OCI-LY7 (cell line): ENCODE measurements at places on chromosomes 5 and 9.

DNA sequence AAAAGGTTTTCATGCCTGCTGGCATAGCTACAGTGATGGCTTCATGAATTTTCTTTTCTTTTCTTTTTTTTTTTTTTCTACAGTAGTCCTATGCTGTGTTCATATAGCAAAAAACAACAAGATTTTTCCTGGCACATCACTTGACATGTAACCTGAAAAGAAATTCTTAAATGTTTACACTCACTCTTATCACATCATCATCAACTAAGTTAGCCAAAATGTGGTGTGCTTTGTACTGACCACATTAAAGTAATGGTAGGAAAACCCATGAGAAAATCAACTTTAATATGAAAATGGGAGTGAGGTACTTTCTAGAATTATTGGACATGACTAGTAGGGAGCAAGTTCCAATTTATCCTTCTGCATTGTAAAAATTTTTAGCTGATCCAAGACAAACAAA, 146.7 kb downstream of the SSBP2 start:
- no peak for DNase-seq

- DNase-seq, result no peak
These were observed 280.2 kb downstream of the CDK5RAP2 start for GRCh38 chr9:120299785-120300184.

GRCh38 chr5:14036947-14037346, 92.5 kb upstream of the DNAH5 start:
- no peak for DNase-seq

DNA sequence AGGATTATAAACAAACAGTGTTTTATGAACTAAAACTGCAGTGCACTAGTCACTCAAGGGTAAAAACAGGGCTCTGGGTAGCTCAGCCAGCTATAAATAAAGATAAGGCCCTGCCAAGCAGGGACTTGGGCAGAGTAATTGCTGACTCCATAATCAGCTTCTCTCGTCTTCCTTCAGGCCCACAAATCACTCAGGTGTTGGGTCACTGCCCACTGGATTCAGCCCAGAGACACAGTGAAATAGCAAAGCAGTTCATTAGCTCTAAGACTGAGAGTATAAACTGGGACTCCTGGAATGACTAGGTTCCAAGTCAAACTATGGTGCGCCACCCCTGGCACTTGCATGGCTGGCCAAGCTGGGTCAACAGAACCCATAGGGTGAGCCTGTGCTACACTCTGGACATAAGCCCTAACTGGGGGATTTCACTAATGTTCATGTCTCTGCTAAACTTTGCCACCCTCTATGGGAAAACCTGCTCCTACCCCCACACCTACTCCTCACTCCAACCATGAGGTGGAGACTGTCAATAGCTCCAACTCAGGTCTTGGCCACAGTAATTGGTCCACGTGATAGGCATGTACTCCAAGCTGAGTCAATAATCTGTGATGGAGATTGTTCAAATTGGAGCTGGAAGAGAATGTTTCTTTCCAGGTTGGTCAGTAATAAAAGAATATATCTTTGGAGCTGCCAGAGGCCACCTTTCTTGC, 158.5 kb downstream of the SLIT3 start:
- no peak for DNase-seq

GRCh38 chr5:107431536-107431935, 239.2 kb downstream of the EFNA5 start:
- no peak for DNase-seq

DNA sequence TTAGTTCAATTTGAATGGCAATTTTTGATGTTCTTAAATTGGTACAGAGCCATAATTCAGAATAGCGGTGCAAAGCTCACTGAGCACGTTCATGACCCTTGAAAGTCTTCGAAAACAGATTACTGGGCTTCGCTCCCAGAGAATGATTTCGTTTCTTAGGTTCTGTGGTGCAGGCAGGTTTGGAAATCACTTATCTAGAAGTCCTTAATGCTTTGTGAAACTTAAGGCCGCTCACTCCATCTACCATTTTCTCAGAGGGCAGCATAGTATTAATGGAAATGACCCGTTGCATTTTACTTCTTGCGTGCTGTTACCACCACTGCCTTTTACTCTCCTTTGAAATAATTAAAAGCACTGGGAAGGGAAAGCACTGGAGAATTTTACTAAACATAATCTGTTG, 2.9 kb upstream of the MAT2B start:
- DNase-seq, result no peak

DNA sequence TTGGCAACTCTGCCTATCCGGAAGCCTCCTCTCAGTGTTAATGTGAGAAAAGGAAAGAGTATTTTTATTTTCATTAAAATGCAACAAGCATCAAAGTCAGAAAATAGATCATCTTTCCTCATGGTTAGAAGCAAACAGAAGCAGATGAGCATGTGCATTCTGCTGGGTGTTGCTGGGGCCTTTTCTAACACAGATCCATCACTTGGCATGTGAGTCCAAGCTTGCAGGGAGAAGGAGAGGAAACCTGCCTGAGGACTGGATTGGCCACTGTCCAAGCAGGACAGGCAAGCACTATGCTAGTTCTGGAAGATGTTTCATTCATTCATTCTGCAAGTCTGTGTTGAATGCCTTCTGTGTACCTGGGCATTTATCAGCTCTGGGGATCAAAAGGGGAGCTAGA, 348.7 kb upstream of the PCSK5 start:
- DNase-seq, result no peak

DNA sequence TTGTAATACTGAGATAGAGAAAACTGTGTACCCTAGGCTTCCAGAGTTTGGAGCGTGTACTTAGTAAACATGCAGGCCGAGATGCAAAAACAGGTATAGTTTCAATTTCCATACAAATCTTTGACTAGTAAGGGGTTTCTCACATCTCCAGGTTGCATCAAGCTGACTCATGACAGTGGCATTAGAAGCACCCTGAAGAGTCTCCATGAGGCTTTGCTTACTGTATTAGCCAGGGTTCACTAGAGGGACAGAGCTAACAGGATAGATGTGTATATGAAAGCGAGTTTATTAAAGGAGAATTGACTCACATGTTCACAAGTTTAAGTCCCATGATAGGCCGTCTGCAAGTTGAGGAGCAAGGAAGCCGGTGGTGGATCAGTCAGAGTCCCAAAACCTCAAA, 275.3 kb upstream of the CDH6 start:
- DNase-seq, result no peak

DNA sequence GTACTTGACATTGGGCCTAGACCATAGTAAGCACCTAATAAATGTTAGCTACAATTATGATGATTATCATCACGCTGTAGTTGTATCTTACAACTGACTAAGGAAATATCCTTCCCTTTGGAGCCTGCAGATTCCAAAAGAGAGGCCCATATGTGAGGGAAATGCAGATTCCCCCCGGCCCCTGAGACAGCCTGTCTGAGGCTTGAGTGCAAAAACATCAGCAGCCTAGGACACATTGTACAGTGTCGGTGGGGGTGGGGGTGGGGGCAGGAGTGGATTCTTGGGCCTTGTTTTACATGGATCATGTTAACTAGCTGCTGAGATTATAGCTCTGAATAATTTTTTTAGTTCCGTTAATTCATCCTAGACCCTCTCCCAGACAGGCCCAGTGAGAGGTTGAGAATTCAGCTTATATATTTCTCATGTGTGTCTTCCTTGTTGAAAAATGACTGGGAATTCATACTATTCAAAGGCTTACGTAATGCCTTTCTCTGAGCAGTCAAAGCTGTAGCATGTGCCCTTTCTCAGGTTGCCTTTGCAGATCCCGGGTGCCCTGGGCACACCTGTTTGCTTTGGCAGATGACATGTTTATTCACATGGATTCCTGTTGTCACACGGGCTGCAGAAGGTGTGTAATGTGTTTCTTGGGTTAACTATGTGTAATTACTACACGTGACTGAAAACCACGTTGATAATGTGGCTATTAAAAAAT, 262.8 kb downstream of the NR3C1 start:
- DNase-seq, result no peak

DNA sequence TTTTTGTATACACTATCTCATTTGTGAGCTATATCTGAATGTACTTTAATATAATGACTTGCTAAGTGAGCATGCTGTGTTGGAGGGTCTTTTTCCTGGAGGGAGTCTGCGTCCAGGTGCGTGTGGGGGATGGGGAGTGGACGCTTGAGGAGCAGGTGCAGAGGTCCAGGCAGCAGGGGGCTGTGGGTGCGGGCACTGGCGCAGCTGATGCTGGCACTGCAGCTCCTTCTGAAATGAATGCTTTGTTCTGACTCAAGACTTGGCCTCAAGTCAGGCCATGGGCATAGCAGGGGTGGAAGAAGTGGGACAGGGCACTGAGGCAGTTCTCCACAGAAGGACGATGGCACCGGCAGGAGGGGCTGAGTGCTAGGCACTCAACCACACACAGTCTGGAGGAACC, 165.7 kb upstream of the IRX1 start:
- DNase-seq, result no peak

DNA sequence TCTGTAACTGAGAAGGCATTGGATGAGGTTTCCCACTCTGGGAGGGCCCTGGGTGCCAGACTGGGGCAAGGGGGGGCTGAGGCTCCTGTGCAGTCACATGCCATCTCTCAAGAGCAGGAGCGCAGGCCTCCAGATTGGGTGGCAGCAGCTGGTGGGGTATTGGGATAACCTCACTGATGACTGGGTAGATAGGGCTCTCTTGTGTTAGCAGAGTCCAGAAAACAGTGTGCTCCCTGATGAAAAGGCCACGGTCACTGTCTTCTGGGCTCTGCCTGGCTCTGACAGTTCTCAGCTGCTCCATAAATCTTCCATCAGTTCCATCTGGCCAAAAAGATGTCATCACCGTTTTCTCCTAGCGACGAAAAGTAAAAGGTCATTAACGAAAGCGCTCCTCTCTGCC, 21.8 kb upstream of the NKX2-5 start:
- DNase-seq, result no peak

DNA sequence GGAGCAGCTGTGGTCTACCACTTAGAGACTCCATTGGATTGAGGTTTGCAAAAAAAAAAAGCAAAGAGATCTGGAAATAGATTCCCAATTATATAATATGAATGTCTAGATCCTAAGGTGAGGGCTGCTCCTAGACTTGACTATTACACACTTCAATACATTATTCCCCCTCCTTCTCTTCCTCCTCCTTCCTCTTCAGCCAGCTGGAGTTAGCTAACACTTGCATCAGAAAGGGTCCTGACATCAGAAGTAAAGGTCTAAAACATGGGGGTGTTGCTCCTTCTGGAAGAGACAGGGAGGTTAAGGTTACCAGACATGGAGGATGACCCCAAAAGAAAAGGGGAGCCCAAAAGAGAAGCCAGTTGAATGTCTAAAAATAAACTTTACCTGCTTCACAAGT, 12.9 kb upstream of the NR3C1 start:
- no peak for DNase-seq

DNA sequence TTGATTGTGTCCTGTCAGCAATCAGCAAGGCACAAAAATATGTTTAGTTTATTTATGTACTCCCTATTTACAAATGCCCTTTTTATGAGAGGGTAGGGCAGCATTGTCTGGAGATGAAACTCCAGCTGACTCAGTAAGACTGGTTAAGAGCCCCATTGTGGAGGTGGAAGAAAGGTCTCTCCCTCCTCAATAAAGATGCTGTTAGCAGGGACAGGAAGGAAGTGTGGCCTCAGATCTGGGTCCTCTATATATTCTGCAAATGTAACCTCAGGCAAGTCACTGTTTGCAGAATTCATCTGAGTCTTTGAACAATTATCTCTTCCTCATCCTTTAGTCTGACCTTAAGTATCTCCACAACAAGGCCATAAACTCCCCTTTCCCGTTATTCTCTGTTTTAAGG, 48.3 kb upstream of the TRAF1 start:
- peak; percentile 27 for DNase-seq

GRCh38 chr5:134430001-134430569, 18.4 kb upstream of the CDKN2AIPNL start:
- DNase-seq, result no peak

DNA sequence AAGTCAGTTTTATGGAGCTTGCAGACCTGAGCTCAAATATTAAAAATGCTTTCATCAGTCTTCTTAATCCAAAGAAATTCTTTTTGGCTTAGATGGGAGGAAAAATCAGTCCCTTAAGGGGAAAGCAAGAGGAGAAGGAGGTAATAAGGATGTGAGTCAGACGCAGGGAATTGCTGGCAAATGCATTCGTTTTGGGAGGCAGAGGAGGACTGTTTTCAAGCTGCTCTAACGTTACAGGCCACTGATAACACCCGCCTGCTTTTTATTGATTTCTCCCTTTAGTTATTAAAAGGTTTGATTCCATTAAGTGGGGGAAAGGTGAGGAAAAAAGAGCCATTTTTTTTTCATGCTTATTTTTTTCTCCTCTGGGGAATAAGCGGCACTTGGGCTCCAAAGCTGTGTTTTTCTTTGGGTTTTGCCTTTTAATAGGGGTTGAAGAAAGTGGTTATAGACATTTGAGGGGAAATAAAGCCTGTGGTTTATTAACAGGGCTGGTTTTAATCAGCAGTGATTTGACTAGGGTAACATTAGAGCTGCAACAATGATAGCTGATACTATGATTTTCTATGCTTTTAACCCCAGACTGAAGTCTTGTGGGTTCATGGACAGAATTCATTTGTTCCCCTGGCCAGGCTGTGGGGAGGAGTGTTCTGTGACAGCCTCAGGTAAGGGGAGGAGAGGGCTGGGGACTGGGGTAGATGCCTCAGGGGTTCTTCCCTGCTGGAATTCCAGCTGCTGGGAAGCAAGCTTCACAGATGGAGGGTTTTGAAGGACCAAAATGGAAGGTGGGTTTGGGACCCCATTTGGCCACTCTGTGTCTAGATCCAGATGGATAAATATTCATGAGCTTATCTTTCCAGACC, 225.2 kb downstream of the GAS1 start:
- DNase-seq, result no peak

DNA sequence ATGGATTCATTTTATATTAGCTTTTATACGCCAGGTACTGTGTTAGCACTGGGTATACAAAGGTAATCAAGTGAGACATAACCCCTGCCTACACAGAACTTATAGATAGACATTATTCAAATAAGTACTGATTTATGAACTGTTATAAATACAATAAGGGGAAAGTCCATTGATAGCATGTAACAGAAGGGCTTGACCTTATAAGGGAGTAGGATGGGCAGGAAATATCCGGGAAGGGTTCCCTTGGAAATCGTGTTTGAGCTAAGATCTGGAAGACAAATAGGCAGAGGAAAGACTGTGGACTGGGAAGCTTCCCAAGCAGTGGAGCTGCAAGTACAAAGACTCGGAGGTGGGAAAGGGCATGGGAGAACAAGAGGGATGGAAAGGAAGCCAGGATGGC, 111.5 kb downstream of the WDR41 start:
- DNase-seq, result no peak

GRCh38 chr9:125494653-125494915, 212.4 kb downstream of the MAPKAP1 start:
- DNase-seq, result no peak

DNA sequence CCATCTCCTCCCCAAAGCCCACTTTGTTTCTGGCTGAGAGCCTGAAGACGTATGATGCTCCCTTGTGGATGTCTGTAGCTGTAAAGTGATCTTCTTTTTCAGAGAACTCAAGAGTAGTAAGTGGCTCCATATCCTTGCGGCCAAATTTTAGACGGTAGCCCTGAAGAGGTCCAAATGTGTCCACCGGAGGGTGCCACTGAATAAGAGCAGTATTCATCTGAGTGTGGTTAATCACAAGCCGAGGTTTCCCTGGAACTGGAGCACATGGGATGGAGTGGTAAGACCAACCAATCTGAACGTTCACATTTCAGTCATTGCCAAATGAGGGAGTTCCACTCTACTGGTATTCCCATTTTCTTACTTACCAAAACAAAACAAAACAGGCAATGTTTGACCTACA, 686.5 kb upstream of the DMAC1 start:
- no peak for DNase-seq

GRCh38 chr9:81423589-81424326, 265.6 kb downstream of the TLE1 start:
- DNase-seq, result no peak
